ENCODE measurements at places on chromosomes 1 and 21.

- H3K4me3 ChIP-seq = no peak overlapping the region
- H3K36me3 ChIP-seq = no peaks in the 10 kb centered on the region
- no peaks in the 10 kb centered on the region for H3K4me1 ChIP-seq
- no peaks in the 10 kb centered on the region for H3K27me3 ChIP-seq
- H3K27ac ChIP-seq = no peak overlapping the region
- no peak for DNase-seq
Observed at GRCh38 chr1:44596511-44596910, 77.8 kb downstream of the TMEM53 start.

GRCh38 chr1:39818482-39818881, 29.8 kb upstream of the BMP8B start:
- H3K27ac ChIP-seq = no peak overlapping the region
- no peaks in the 10 kb centered on the region for H3K36me3 ChIP-seq
- H3K4me1 ChIP-seq = peaks cover 5% of the 10 kb centered on the region
- peaks cover 5% of the 10 kb centered on the region for H3K27me3 ChIP-seq

DNA sequence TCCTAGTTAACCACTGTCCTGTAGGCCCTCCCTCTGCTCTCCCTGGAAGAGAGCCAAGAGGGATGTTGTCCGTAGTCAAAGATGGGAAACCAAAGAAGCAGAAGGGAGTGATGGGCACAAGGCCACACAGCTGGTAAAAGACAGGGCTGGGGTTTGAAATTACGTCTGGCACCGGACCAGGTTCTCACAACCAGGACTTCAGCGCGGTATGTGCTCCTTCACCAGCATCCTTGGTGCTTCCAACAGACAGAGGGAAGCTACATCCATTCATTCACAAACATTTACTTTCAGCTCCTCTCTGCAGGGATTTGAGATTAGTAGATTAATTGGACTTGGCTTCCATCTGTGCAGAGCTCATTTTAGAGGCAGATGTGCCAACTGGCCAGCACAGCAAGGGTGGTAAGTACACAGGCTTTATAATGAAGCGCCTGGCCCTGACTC, 191.2 kb downstream of the TRABD2B start:
- H3K4me3 ChIP-seq = no peak overlapping the region
- no peaks in the 10 kb centered on the region for H3K27me3 ChIP-seq
- no peak overlapping the region for H3K27ac ChIP-seq
- no peaks in the 10 kb centered on the region for H3K4me1 ChIP-seq
- no peaks in the 10 kb centered on the region for H3K36me3 ChIP-seq

- H3K27me3 ChIP-seq = no peaks in the 10 kb centered on the region
- H3K36me3 ChIP-seq = no peaks in the 10 kb centered on the region
- no peak for DNase-seq
- no peak overlapping the region for H3K4me3 ChIP-seq
Observed at GRCh38 chr1:161021970-161022353, 1.0 kb upstream of the F11R start.

DNA sequence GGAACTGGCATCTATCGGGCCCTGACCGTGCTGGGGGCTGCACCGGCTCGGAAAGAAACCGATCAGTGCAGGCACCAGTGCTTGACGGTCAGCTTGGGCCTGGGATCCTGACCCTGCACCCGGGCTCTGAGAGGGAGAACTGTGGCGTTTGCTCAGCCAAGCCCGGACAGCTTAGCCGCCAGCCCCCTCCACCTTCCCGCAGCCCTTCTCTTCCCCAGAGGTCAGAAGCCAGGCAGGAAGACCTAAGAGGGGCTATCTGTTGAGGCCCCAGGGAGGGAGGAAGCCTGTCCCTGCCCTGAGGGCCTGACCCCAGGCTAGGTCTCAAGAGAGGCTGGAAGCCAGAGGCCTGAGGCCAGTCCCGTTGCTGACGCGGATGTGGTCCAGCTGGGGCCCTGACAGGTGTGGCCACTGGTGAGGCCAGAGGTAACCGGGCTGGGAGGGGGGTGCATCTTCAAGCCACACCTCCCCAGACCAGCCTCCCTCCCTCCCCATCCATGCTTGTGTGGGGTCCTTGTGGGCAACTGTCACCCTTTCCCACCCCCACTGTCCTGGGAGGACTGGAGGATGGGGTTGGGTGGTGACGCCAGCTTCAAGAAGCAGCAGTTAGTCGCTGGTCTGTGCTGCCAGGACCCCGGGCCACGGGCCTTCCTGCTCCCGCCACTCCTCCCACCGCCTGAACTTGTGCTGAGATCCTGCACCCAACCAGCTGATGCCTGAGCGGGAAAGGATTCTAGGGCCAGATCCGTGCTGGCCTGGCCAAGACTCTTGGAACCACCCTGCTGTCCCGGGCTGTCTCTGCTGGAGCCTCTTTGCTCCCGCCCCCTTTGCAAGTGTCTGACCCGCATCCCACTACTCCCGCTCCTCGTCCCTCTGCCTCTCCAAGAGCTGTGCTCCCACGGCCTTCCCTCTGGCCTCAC, 2.6 kb upstream of the DVL1 start:
- H3K36me3 ChIP-seq = no peaks in the 10 kb centered on the region
- H3K4me1 ChIP-seq = peaks cover 25% of the 10 kb centered on the region

DNA sequence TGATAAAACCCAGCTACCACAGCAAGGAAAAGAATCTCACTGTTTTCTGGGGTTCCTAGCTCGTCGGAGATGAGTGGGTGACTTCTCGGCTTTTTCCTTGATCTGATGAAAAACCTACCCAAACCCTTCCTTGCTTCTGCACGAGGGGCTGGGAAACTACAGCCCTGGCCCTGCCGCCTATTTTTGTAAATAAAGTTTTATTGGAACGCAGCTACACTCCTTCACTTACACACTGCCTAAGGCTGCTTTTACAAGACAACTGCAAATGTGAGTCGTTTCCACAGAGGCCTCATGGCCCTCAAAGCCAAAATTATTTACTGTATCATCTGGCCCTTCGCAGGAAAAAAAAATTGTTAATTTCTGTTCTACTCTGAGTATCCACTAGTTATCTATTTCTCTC, 116.0 kb upstream of the TMPRSS2 start:
- H3K4me1 ChIP-seq = no peaks in the 10 kb centered on the region
- no peak overlapping the region for H3K4me3 ChIP-seq
- no peak for DNase-seq
- H3K27ac ChIP-seq = no peak overlapping the region
- H3K27me3 ChIP-seq = peaks cover 5% of the 10 kb centered on the region

- no peaks in the 10 kb centered on the region for H3K36me3 ChIP-seq
- DNase-seq = no peak
- H3K27ac ChIP-seq = no peak overlapping the region
- no peaks in the 10 kb centered on the region for H3K4me1 ChIP-seq
- no peaks in the 10 kb centered on the region for H3K27me3 ChIP-seq
Observed at GRCh38 chr21:44418876-44419230, 36.5 kb upstream of the LRRC3 start.

DNA sequence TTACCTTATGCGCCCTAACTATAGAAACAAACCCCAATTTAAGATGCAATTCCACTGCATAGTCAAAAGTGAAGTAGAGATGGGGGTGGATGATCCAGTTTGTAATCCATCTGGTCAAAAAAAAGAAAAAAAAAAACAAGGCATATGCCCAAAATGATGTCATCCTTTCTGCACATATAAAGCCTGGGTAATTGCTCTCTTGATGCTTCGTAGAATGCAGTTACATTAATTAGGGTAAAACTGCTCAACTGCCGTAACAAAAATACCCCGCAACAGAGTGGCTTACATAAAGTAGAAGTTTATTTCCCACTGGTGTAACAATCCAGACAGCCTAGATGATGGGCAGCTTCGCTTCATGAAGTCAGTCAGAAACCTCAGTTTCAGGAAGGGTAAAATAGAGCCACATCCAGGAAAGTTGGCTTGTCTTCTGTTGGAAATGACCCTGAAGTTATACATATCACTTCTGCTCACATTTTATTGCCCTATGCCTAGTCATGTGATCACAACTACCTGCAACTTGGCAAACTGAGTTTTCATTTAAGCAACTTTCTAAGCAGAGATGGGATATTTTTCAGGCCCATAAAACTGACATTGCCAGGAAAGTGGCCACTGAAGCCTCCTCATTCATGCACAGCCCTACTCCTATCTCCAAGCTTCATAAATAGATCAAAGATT, 221.7 kb downstream of the C1orf94 start:
- H3K36me3 ChIP-seq = no peaks in the 10 kb centered on the region
- DNase-seq = no peak

- H3K4me3 ChIP-seq = no peak overlapping the region
- no peak overlapping the region for H3K27ac ChIP-seq
- H3K27me3 ChIP-seq = no peaks in the 10 kb centered on the region
- no peak for DNase-seq
- peaks cover 16% of the 10 kb centered on the region for H3K36me3 ChIP-seq
Observed at GRCh38 chr1:29052100-29052499, 71.6 kb downstream of the TMEM200B start.

GRCh38 chr1:50975436-50975835, 5.4 kb downstream of the CDKN2C start:
- H3K27me3 ChIP-seq = no peaks in the 10 kb centered on the region
- peaks cover 22% of the 10 kb centered on the region for H3K4me1 ChIP-seq

DNA sequence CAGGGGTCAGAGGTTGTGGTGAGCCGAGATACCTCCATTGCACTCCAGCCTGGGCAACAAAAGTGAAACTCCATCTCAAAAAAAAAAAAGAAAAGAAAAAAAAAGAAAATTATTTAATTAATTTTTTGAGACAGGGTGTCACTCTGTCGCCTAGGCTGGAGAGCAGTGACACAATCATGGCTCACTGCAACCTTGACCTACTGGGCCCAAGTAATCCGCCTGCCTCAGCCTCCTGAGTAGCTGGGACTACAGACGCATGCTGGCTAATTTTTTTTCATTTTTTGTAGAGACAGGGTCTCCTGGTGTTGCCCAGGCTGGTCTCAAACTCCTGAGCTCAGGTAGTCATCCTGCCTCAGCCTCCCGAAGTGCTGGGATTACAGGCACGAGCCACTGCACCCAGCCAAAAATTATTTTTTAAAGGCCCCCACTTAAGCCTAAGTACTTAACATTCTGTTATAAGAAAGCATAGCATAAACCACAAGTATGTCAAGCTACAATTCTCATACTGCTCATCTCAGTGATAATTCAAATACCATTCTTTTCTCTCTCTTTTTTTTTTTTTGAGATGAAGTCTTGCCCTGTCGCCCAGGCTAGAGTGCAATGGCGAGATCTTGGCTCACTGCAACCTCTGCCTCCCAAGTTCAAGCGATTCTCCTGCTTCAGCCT, 19.9 kb downstream of the NUCKS1 start:
- H3K27ac ChIP-seq = no peak overlapping the region
- H3K4me1 ChIP-seq = peaks cover 12% of the 10 kb centered on the region
- H3K27me3 ChIP-seq = no peaks in the 10 kb centered on the region

DNA sequence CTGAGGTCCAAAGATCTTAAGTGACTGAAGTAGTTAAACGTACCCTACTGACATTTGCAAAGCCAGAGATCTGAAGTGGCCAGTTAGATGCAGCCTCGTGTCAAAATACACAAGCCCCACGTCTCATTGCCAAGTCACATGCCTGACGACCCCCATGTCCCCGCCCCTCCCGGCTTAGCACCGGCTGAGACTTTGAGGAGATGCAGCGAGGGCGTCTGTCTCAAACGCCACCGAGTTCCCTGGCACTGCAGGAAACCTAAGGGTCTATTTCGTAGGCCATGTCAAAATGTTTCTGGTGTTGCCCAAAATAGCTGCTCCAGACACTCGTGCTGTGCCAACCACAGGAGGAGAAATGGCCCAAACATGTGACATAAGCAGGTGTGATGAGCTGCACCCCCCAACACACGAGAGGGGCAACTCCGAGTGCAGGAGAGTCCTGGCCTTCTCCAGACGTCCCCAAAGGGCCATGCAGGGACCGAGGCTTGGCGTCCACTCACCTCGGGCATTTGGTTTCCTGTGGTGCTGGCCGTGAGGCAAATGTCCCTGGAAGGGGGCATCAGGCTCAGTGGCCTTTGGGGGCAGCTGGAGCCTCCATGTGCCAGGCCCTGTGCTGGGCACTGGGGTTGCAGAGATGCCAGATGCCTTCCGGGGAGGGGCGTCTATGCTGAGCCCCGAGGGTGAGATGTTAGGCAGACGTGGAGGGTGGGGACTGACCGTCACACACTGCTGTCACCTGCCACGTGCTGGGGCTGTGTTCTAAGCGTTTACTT, 67.0 kb downstream of the MATN1 start:
- no peaks in the 10 kb centered on the region for H3K4me1 ChIP-seq
- no peaks in the 10 kb centered on the region for H3K36me3 ChIP-seq
- no peak for DNase-seq
- no peak overlapping the region for H3K27ac ChIP-seq
- H3K27me3 ChIP-seq = no peaks in the 10 kb centered on the region

DNA sequence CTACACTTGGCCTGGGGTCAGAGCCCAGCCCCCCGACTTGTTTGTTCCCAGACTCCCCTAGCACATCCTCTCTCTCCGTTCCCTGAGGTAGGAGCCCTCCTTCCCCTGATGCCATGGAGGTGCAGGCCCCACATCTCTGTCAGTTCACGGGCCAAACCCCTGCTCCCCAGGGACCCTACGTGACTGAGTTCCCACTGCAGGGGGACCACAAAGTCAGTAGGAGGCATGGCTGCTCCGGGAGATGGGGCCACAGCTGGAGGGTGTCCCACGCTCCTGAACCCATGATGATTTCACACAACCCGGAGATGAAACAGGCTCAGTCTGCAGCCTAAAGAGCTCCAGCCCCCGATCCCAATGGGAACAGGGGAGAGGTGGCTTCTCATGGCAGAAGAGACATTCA, 272.2 kb downstream of the NPHP4 start:
- DNase-seq = peak; percentile 25
- H3K27ac ChIP-seq = no peak overlapping the region
- no peaks in the 10 kb centered on the region for H3K27me3 ChIP-seq
- no peaks in the 10 kb centered on the region for H3K4me1 ChIP-seq

DNA sequence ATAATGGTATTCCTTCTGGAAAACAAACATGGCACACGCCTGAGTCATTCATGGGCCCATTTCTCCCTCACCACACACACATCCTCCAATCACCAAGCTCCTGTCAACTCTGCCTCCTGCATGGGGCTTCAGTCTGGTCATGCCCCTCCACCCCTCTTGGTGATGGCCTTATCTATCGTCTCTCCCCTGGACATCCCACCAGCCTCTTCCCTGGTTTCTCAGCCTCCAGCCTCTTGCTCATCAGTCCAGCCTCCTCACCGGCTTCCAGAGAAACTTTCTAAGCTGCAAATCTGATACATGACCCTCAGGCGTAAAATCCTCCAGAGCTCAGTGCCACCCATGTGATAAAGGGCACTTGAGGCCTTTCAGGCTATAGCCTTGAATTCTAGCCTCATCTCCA, 243.9 kb downstream of the FOXD2 start:
- no peaks in the 10 kb centered on the region for H3K27me3 ChIP-seq
- DNase-seq = no peak
- H3K4me1 ChIP-seq = no peaks in the 10 kb centered on the region
- no peak overlapping the region for H3K27ac ChIP-seq
- H3K36me3 ChIP-seq = no peaks in the 10 kb centered on the region

Measured in CD8-positive, alpha-beta memory T cell (primary cell).